ENCODE measurements at places on chromosomes 5 and 9.
A peak's percentile ranks its signal among the peaks of the same experiment; 100 is the strongest.

- no peak for DNase-seq
Measured at GRCh38 chr5:115855959-115856358, 14.2 kb downstream of the AP3S1 start.

- DNase-seq: no peak
Measured at GRCh38 chr5:11797132-11797531, 107.1 kb downstream of the CTNND2 start.

DNA sequence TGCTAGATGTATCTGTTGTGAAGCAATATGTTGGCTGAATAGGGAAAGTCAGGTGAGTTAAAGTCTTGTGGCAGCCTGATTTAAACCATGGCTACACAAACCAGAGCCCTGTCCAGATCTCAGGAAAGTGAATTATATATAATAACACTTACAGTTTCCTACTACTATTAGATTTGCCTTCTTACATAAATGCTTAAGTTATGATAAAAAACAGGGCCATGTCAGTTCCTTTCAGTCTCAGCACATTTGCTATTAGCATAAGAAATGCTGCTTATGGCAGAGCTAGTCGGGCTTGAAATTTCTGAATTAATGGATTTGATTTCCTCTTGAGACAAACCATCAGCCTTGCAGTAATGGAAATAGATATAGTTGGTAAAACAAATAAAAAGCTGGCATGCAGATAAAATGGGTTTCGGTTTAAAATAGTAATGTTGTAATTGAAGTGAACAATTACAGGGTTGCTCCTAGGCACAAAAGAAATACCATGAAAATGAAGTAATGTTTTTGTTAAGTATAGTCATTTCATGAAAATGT, 664.2 kb upstream of the ZNF608 start:
- no peak for DNase-seq

GRCh38 chr5:58066076-58066475, 393.8 kb downstream of the PLK2 start:
- no peak for DNase-seq

- DNase-seq: no peak
Measured at GRCh38 chr9:100674419-100675122, 96.7 kb downstream of the CAVIN4 start.

GRCh38 chr5:91976451-91976850, 593.3 kb upstream of the ARRDC3 start:
- no peak for DNase-seq

DNA sequence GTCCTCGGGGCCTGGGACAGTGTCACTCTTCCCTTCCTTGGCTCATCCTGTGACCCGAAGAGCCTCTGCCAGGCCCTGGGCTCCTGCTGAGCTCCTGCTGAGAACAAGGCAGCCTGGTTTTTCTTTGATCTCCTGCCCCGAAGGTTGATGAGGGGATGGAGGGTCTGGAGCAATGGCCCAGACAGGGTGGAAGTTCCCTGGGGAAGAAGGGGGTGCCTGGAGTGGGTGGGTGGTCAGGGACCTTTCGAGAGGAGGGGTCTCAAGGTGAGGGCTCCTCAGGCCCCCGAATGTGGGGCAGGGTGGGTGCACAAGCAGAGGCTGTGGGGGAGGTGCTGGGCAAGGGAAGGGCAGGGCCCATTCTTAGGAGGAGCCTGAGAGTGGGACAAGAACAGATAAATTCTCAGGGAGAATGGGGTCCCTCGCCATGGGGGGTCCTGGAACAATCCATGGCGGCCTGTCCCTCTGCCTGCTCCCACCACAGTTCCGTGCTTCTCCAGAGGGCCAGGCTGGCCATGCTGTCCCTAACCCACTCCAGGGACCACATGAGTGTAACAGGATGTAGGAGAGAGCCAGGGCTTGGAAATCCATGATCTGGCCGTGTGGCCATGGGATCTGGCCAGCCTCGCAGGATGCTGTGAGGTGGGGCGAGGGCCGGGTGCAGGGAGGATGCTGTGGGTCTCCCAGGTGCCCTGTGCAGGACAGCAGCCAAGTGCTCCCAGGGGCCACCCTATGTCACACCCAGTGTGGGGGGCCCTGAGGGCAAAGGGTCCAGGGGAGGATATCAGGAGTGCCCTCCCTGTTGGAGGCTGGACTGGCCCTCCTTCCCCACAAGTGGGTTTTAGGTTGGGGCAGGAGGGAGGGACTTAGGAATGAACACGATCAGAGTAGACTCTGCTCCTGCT, 128.5 kb upstream of the LPCAT1 start:
- DNase-seq: no peak

- DNase-seq: no peak
Measured at GRCh38 chr5:174151599-174152181, 106.2 kb downstream of the NSG2 start.

DNA sequence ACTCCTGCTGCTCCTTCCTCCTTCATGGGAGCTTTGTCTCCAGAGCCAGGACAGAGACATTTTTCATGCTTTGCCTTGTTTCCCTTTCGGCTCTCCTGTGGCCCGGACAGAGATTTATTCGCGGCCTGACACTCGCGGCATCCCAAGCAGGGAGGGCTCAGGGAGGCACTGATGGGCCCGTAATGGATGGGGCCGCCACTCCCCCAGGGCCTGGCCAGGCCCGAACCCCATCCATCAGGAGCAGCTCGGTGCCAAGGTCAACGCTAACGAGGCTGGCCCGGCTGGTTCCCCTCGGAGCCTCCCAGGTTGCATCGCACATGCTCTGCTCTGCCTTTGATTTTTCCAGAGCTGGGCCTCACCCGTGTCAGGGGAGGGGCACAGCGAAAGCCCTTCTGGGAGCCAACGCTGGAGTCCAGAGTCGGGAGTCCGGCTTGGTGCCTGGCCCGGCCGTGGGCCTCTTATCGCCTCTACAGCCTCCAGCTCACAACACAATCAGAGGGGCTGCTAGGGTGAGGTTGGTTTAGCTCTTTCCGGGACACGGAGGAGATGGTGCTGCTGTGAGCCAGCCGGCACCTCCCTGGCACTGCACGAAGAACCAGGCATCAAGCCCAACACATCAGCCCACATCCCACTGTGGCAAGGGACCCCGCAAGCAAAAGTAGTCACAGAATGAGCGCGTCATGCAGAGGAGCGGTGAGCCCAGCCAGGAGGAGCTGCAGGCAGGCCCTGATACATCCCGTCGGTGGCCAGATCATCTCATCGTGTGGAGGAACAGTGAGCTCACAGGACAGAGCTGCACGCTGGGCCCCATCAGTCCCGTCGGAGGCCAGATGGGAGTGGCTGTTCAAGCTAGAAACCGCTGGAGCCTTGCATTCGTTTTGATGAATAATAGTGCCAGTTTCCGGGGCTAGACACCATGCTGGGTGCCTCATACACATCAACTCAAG, 72.2 kb upstream of the BARHL1 start:
- no peak for DNase-seq

- DNase-seq: peak; percentile 57
Measured at GRCh38 chr9:4297151-4297785, 2.6 kb downstream of the GLIS3 start.

DNA sequence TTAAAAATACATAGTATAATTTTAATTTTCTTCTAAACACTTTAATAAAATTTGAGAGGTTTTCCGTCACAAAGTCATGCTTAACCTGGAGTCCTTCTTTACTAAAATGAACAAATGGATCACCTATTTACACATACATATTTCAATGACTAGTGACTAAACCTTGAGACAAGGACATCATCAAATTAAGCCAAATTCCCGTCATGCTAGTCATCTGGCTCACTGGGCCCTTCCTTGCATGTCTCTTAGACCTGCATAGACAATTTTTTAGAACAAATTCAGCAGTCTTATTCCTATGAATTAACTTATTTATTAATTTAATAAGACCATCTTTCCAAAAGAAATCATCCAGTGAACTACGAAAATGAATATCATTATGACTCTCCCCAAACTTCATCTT, 26.6 kb downstream of the ERAP2 start:
- no peak for DNase-seq

DNA sequence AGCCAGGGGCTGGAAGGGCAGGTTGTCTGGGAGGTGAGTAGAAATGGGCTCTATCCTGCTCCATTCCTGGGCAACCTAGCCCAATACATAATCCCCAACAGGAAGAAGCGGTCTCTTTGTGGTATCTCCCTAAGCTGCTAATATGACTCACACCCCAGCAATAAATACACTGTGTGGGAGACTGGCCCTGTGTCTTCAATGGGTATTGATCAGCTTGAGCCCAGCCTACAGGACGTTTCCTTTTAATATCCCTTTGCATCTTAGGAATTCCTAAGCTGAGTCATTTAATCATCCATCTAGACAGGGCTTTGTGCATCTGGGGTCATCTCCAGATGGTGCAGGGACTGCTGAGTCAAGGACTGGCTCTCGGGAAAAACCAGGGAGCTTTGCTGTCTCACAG, 207.0 kb upstream of the PANK3 start:
- no peak for DNase-seq

GRCh38 chr5:75460942-75461610, 50.4 kb downstream of the CERT1 start:
- DNase-seq: no peak

GRCh38 chr9:105138306-105138801, 106.1 kb upstream of the SLC44A1 start:
- peak; percentile 28 for DNase-seq

GRCh38 chr9:78238046-78239038, 2.5 kb downstream of the CEP78 start:
- no peak for DNase-seq

DNA sequence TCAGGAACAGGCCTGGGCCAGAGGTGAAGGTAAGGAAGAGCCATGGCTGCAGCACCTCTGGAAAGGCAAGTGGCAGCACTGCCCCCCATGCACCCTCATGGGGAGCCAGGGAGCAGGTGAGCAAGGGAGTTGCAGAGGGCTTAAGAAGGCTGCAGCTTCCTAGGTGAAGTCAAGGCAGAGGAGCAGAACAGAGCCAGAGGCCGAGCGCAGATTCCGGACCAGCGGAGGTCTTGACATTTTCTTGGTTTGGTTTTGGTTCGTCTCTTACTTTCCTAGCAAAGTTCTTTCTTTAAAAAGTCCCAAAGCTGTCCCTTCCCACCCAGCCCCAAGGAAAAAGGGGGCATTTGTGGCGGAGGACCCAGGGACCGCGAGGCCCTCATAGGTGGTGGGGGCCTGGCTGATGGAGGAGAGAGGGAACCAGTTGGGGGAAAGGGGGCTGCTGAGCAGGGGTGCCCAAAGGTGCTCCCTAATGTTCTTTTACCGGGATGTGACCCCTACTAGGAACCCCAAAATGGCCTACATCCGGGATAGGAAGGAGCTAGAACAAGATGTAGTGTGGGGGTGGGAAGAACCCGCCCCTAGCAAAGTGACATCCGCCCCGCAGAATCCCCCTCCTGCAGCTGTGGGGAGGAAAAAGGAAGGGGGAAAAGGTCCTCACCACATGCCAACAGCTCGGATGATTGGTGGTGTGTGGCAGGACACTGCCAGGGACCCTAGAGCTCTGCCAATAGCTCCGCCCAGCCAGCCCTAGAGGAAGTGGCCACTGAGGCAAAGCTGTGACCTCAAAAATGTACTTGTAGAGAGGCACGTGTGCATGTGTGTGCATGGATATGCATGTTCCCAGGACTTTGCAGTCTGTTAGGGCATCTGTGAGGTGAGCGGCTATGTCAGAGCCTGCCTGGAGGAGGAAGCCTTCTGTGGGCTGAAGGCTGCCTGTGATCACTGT, 914 bp upstream of the CD72 start:
- no peak for DNase-seq

DNA sequence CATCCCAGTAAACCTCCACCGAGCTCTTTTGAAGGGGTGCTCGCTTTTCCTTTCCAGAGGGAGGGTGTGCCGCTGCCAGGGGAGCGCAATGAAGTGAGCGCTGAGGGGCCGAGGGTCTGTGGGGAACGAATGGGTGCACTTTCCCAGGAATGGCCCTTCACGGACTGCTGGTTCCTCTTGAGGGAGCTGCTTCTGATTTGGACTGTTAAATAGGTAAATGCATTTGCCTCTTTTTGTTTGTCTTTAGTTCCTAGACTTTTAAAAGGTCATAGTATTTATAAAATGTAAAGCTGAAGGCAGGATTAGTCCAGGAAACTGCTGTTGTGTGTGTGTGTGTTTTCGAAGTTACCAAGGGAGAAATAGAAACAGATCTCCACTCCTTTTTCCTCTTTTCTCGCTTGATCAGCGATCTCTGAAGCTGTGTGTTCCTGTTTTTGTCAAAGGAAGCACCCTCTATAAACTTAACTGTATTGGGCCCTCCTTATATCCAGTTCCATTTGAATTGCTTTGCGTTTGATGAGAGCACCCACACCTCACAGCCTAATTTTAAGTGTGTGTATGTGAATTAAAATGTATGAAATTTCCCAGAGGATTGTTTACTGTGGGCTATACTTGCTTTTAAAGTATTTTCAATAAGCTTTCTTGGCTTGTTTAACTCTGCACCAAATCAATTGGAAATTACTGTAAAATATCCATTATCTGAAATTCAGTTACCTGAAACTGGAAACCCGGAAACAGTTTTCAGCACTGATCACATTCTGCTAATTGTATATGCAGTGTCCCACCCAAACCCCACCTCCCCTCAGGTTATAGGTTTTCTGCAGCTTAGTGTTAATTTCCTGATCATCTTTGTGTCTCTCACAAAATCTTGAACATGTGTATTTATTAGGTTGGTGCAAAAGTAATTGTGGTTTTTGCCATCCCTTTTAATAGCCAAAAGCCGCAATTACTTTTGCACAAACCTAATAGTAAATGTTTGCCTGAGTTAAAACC, 966 bp downstream of the SNX2 start:
- no peak for DNase-seq

DNA sequence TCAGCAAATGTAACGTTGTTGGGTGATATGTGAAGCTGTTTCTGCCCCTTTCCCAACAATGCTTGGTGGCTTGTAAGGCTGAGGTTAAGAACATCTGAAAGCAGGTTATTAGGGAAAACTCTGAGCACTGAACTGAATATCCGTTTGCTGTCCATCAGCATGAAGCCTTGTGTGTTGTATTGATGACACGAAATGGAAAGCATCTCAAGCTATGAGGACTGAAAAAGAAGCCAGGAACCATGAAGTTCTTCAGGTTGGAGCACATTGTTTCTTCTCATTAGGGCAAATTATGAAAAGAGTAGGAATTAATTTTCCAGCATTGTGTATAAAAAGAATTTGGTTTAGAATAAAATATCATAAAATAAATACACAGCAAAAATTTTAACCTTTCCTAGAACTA, 106.8 kb downstream of the IZUMO3 start:
- DNase-seq: no peak

GRCh38 chr5:127754706-127755105, 51.5 kb downstream of the CCDC192 start:
- no peak for DNase-seq

GRCh38 chr9:92895812-92896436, 18.1 kb upstream of the ZNF484 start:
- no peak for DNase-seq

DNA sequence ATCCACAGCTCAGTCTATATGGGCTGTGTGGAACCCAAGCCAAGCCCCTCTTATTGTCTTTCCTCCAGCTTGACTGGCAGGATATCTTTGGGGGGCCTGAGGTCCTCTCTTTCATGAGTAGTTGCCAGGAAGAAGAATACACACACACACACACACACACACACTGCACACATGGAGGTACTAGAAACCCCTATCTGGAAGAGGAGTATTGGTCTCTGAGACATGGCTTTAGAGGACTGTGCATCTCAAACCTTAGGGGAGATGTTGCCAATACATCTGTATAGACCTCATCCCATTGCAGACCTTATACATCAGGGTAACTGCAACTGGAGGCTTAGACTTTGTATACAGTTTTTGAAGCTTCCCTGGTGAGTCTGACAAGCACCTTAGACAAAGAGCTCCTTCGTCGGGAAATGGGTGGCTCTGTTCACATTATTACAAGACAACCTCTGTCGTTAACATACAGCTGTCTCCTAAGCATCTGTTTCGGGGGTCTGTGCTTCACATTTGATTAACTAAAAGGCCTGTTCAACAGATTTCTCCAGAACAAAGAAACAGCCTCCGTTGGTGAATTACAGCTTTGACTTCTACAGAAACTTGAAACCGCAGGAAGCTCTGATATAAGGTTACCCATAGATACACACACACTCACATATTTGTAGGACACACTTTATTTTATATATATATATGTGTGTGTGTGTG, 5.5 kb upstream of the ENTREP1 start:
- no peak for DNase-seq

Data from HepG2 (cell line).